ENCODE measurements at places on chromosomes 5 and 9.

- DNase-seq: no peak
Observed at GRCh38 chr9:109439378-109440116, 58.6 kb downstream of the PTPN3 start.

- DNase-seq: no peak
Observed at GRCh38 chr5:11047625-11048024, 286.6 kb upstream of the DAP start.

DNA sequence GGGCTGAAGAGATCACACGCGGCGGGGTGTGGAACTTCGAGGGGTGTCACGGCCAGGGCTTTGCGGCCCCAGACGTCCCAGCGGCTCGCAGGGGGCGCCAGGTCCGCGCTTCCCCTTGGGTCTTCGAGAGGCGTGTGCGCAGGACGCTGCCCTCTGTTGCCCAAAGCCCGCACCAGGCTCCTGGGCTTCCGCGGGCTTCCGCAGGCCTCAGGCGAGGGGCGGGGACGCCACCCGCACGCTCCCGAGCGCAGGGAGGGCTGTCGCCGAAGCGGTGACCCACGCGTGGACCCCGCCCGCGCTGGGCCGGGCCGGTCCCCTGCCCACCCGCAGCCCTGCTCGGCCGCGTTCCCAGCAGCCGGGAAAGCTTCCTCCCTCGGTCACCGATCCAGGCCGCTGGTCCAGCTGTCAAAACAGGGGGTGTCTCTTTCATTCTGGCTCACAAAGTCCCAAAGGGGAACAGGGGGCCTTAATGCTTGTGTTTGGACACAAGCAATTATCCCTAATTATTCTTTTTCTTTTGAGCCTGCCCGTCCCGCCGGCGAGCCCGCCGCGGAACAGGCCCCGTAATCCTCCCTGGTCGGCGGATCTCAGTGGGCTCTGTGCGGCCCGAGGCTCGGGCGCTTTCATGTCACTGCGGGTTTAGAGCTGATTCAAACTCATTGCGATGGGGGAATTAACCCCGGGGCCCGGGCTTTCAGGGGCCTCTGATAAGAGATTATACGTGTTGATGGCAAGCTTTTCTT lies 60.6 kb downstream of the TMEM174 start:
- DNase-seq: no peak

DNA sequence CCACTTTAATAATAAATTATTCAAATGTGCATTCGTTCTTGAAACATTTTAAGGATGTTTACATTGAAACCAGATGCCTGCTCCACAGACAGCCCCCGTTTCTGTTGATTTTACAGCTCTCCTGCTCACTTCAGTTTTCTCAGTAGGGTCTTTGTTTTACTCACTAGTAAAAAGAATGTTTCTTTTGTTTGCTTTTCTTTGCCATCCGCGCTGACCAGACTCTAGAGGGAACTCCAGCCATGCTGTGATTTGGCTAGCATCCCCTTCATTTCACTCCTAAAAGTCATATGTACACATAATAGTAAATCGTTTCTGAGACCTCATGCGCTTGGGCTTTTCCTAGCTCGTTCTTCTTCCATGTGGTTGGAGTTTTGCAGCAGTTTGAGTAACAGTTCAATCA lies 28.7 kb upstream of the PALM2AKAP2 start:
- DNase-seq: no peak

GRCh38 chr9:80020056-80020455 lies 448.3 kb downstream of the TLE4 start:
- no peak for DNase-seq

DNA sequence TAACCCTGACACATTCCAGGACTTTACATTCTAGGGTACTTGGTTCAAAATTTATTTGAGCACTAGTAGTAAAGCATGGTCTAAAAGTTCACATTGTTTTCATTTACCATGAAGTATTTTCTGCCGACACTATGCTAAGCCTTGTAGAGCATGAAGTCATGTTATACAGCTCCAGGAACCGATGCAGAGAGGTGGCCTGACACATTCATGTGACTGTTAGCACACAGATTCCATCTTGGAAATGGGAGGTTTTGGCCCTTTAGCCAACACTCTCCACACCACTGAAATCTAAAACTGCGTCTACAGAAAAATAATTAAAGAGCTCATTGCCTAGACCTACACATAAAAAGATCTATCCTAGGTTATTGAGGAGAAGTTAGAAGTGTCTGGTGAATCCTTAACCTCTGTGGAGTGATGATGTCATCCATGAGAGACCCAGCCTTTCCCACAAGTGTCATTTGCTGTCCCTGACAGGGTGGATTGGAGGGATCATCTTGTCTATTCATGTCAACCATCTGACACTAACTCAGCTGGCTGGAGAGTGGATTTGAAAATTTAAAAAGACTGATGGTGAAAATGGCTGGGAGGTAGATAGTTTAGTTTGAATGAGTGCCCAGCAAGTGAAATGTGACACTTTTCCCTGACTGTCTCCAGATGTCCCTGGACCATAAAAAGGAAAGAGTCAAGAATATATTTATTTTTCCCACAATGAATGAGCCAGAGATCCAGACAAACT lies 1.3 kb downstream of the RANBP3L start:
- no peak for DNase-seq

DNA sequence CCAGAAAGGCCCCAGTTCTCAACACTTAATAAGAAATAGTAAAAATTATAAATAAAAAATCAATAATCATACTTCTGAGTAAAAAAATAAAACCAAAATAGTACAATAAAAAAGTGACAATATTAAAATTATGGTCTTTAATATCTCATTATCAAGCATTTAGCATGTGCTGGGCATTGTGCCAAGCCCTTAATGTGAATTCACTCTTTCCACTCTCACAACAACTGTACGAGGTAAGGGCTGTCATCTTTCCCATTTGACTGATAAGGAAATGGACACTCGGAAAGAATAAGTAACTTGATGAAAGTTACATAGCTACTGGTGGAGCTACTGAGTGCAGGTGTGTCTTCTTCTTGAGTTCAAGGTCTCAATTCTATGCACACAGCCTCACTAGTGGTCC lies 43.6 kb downstream of the SEC61B start:
- no peak for DNase-seq
